Calu3 (cell line): ENCODE measurements at places on chromosomes 16 and 17.

DNA sequence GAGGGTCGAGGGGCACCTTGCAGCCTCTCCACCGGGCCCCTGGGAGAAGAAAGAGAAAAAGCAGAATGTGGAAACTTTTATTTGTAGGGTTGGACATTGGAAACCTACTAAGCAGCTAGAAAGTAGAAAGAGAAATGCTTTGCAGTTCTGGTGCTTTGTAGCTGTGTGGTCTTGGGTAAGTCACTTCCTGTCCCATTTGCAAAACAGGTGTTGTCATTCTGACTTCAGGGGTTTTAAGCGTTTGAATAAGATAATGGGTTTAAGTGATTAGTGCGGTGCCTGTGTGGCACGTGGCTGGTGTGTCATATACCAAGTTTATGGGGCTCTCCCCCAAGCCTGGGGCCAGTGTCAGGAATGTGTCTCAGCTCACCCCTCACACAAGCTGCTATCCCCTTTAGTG lies 1.6 kb downstream of the CA4 start:
- DNase-seq, result no peak

- DNase-seq, result peak; percentile 39
These were observed 111.1 kb downstream of the SMG6 start for GRCh38 chr17:2192367-2193057.

DNA sequence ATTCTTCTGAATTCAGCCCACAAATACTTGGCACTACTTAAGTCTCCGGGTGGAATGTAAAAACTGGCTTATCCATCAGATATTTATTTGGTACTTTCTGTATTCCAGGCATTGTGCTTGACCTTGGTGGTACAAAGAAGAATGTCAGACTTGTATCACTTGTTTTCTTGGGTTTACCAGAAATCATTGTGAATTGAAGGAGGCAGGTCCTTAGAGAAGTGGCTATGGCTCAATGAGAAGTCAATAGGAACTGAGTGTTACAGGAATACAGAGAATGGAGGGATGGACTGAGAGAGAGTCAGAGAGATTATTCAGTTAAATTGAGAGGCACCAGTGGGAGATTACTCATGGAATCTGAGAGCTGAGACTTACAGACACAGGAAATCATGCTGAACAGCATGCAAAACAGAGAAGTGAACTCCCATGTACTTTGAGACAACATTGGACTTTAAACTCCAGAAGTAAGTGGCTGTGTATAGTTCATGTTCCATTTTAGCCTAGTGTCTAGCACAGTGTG lies 704.1 kb downstream of the CDH11 start:
- no peak for DNase-seq

- no peak for DNase-seq
These were observed 635 bp upstream of the AATF start for GRCh38 chr17:36947922-36948716.

- peak; percentile 37 for DNase-seq
These were observed 260.2 kb downstream of the ZFHX3 start for GRCh38 chr16:72787514-72788268.

GRCh38 chr17:79949656-79950209 lies 85.9 kb downstream of the TBC1D16 start:
- no peak for DNase-seq

DNA sequence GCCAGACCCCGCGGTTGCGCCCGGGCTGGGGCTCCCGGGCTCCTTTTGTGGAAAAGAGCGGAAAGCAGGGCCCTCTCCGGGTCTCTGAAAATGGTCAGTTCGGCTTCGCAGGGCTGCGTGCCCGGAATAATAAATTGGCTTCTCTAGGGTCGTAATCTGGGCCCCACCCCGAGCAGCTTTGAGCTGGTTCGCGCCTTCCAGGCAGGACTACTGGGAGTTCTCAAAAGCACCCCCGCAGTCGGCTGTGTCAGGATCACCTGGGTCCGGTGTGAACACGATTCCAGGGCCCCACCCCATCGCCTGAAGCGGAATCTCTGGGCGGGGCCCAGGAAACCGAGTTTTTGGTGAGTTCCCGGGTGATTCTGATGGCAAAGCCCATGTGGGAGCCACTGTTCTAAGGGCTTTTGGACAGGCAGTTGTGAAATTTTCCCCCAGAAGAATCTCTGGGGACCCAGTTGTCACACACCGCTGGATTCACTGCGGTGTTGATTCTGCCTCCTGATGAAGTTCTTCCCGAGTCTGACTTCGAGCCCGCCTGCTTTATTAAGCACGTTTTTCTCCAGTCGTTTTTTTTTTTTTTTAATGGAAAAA lies 77.0 kb downstream of the MRC2 start:
- DNase-seq, result peak; percentile 53

GRCh38 chr17:18877104-18877645 lies 19.2 kb downstream of the PRPSAP2 start:
- no peak for DNase-seq

DNA sequence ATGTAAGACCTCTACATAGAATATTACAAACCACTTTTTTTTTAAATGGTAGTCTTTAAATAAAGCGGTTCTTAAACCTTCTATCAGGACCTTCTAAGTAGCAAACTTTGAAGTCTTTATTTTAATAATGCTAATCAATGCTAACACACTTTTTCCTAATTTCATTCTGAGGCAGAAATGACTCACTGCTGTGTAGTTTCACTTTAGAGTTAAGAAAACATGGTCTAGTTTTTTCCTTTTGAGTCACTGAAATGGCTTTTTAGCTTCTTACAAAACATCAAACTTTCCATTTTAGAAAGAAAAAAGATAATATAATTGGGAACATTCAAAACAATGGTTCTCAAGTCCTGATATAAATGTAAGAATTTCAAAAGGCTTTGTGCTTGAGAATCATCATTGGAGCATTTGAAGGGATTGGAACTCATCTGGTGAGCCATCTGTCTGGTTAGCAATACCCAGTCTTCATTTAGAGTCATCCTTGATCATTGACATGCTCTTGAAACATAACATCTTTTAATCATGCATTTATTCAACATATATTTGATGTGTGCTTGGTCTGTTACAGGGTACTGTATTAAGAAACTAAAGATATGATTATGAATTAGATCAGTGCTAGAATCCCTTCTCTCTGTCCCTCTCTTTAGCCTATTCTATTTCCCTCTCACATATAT lies 258.3 kb upstream of the MON1B start:
- DNase-seq, result no peak

DNA sequence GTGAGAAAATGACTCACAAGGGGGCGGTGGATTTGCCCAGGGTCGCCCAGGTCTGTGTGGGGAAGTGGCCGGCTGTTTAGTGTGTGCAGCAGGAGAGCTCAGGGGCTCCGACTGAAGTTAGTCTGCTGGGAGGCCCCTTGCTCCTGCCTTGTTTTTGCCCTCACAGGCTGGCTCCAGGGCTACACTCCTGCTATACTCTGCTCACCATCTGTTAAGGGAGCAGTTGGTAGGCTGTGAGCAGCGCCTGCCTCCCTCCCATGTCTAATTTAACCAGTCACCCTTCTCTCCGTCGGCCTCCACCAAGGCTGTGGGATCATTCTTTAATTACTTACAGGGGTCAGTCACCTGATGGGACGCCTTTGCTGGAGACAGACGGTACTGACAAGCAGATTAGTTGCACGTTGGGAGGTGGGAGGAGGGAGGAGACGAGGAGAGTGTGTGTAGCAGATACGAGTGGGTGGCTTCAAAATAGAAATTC lies 35.5 kb downstream of the KSR1 start:
- no peak for DNase-seq

- DNase-seq, result peak; percentile 52
These were observed 595 bp downstream of the BICDL2 start for GRCh38 chr16:3035972-3036725.

GRCh38 chr16:85235991-85236817 lies 123.9 kb upstream of the CIBAR2 start:
- DNase-seq, result no peak

DNA sequence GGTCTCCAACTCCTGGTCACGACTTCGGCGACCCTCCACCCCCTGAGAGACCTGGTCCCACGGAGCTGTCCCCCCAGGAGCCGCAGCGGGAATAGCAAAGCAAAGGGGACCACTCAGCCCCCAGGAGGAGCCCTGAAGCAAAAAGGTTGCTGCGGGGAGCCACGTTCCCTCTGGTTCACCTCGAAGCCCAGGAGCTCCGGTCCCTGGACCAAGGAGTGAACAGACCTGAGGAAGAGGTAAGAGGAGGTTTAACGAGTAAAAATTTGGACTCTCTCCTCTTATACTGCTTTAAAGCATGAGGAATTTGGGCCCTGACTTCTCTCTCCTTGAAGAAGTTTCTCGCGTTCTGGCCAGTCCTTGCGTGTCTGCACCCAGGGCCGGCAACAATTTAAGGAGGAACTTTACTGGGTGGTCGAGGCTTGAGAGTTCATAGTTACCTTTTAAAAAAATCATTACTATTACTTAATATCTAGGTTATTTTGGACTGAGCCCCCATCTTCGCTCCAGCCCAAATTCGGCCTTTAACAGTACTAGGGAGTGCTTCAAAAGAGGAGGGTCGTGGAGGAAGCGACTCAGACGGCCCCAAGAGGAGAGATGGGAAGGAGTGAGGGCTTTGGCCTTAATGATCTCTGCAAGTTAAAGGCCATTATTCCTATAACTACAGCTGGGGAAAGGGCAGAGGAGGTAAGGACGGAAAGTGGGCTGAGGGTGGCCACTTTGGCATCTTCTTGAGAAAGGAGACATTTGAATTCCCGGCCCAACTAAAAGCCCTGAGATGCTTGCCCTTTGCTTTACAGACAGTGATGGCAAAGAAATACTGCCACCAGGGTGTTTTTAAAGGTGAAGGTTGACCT lies 16.9 kb upstream of the HOXB9 start:
- no peak for DNase-seq

- no peak for DNase-seq
These were observed 16.6 kb upstream of the DBNDD1 start for GRCh38 chr16:90035902-90036301.

DNA sequence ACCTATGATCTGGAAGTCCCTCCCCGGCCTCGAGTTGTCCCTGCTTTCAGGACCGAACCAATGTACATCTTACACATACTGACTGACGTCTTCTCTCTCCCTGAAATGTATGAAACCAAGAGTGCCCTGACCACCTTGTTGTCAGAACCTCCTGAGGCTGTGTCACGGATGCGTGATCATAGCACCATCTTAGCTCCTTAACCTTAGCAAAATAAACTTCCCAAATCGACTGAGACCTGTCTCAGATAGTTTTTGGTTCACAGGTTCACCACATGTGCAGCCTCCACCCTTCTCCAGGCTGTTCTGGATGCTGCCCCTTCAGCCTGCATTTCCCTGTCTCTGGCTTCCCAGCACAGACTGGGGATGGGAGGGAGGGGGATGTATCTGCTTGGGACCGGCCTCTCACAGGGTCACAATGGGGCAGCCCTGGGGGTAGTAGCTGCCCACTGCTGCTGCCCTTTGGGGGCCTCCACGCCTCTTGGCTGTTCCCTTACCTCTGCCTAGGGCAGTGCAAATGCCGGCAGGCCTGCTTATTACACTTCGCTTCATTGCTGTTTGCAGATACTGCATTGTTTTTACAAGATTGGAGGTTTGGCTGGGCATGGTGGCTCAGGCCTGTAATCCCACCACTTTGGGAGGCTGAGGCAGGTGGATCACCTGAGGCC lies 69.8 kb downstream of the NT5M start:
- DNase-seq, result no peak
